HFFc6 (cell line): ENCODE measurements at places on chromosomes 7 and 10.
A peak's percentile ranks its signal among the peaks of the same experiment; 100 is the strongest.

DNA sequence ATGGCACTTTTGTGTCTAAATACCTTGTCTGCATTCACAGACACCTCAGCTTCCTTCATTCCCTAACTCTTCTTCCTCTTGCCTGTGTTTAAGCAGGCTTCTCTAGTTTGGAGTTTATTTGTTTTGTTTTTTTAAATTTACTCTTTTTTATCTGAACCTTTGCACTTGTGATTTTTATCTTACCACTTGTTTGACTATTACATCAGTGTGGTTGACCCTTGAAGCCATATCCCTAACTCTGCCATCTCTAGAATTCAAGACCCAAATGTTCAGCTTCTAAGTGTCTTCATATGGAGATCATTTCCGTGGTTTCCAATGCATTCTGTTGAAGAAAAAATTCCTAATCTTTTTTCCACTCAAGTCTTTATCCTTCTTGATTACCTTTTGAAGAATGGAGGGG lies 233.3 kb downstream of the KIAA1217 start:
- no peak for DNase-seq

DNA sequence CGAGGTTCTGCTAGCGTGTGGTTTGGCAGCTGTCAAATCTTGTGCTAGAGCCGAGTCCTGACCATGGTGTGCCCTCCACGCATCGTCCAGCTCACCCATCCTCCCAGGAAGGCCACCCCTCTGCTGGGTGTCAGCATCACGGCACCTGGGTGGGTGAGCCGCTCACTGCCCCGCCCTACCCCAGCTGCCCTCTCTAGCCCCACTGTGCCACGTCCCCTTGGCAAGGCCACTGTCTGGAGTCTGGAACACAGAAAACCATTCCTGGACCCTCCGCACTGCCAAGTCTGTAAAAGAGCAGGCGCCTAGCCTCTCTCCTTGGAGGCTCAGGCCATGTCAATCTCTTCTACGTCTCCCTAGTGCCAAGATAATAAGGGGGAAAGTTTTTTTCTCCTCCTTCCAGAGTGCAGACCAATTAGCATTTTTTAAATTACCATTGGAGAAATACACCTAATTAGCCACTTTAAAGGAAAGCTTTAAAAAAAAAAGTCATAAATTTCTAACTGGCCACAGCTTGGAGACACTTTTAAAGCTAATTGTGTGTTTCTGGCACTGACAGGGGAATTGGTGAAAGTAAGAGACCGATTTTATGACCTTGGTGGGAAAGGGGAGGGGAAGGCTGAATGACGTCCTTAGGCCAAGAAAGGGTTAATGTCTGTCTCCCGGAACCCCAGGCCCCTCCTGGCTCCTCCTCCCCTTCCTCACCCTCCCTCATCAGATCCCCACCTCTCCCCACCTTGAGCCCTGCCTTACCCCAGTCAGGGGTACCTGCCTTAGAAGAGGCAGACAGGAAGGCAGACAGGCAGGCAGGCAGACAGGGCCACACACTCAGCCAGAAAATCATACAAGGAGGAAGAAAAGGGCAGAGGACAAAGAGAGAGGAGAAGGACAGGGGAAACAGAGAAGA lies 151.2 kb downstream of the PLXNA4 start:
- no peak for DNase-seq

GRCh38 chr7:47947355-47947749 lies 914 bp downstream of the PKD1L1 start:
- no peak for DNase-seq

DNA sequence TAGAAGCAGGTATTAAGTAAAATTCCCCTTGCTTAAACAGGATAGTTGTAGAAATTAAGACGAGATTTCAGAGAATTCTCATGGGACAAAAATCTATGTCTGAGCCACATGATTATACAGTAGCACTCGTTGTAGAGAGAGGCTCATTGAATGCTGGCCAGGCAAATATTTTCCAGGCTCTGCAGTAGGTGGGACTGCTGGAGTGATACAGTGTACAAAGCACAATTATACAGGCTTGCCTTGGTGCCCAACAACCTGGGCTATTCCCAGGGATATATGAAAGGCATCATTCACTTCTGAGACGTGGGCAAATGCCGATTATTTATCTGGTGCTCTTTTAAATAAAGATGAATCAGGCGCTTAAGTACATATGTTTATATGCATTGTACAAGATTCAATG lies 380.6 kb downstream of the PHTF2 start:
- DNase-seq = no peak

DNA sequence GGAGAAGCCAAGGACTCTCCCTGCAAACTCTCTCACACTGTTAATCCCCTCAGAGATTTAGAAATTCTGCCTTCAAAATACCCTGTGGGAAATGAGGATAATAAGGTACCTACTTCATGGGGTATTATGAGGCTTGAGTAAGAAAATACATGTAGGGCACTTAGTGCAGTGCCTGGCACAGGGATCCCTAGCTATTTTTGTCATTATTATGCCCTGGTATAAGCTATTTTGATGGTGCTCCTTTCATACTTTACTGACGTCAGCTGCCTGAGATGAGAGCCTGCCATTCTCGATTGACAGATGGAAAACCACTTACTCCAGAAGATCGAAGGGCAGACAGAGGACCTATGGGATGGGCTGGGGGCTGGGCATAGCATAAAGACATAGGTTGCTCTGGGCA lies 30.1 kb downstream of the MKX start:
- no peak for DNase-seq

- peak; percentile 16 for DNase-seq
Measured at GRCh38 chr10:102773320-102773719, 29.6 kb downstream of the WBP1L start.

GRCh38 chr7:140592964-140593671 lies 47.5 kb downstream of the DENND2A start:
- no peak for DNase-seq

DNA sequence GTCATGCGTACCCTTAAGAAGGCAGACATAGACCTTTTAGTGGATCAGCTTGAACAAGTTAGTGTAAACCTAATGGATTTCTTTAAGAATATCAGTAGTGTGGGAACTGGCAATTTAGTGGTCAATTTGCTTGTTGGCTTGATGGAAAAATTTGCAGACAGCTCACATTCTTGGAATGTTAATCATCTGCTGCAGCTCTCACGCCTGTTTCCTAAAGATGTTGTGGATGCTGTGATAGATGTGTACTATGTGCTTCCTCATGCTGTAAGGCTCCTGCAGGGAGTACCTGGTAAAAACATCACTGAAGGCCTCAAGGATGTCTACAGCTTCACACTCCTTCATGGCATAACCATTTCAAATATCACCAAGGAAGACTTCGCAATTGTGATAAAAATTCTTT lies 103.4 kb downstream of the ABCA13 start:
- DNase-seq = peak; percentile 2

- DNase-seq = no peak
Measured at GRCh38 chr7:151281686-151282085, 33.2 kb upstream of the SMARCD3 start.

- no peak for DNase-seq
Measured at GRCh38 chr10:59885430-59886134, 20.8 kb downstream of the CCDC6 start.

- DNase-seq = no peak
Measured at GRCh38 chr10:17240616-17241015, 12.6 kb downstream of the VIM start.

GRCh38 chr10:126463286-126463685 lies 75.0 kb upstream of the ADAM12 start:
- no peak for DNase-seq

DNA sequence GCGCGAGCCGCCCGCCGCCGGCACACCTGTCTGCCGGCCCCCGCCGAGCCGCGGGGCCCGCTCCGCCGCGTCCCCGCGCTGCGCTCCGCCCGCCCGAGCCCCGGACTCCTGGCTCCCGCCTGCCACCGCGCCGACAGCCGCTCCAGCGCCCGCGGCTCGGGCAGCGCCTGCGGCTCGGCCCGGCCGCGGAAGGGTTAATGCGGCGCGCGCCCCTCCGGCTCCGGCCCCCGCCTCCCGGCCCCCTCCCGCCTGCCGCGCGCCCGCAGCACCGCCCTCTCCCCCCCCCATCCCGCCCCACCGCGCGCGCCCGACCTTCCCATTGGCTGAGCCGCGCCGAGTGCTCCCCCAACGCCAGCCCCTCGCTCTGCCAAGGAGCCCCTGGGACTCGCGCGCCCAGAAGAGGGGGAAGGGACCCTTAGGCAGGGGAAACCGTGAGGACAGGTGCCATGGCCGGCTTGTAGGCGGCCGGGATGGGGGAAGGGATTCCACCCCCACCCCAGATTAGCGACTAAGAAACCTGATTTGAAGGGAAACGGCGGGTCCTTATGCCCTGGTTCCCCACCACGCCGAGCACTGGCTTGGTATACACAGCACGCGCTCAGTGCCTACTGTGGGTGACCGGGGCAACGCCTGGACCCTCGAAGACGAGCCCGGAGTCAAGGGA lies at the start of gene KCNH2:
KCNH2 (minus strand) TSS at position 196 of the 664 bp plus-strand sequence. CDS start 408 bp downstream, outside the sequence.
- DNase-seq = no peak

GRCh38 chr7:112714917-112715316 lies 75.3 kb downstream of the TMEM168 start:
- no peak for DNase-seq

- DNase-seq = peak; percentile 5
Measured at GRCh38 chr7:87152897-87153641, 816 bp downstream of the DMTF1 start.

GRCh38 chr7:83119026-83119382 lies 43.7 kb downstream of the PCLO start:
- no peak for DNase-seq

- no peak for DNase-seq
Measured at GRCh38 chr7:37247861-37248260, 200.8 kb downstream of the ELMO1 start.

GRCh38 chr10:124122211-124122610 lies 28.8 kb upstream of the CHST15 start:
- no peak for DNase-seq

DNA sequence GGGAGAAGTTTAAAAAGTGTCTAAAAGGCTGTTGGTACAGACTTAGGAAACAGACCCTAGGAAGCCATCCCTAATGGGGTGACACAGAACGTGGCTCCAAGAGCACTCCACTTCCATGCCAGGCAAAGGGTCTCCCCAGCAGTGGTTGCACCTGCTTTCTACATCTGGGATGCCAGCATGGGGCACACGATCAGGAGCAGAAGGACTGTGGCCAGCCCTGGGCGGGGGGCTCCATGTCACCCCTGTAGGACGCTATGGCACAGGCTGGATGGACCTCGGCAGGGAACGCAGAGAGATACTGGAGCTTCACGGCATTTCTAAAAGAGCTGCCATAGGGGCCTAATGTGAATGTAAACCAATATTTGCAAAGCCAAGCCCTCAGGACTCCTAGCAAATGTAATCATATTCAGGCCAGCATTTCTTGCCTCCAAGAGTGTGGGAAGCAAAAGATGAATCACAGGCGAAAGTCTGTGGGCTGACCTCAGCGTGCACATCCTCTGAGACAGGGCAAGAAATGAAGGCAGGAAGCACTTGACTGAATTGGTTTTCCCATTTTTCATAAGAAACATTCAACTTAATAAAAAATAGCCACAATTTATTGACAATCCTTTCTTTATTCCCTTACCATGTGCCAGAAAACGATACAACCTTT lies 93.9 kb downstream of the ATXN7L1 start:
- peak; percentile 88 for DNase-seq

GRCh38 chr10:35795131-35795824 lies 153.2 kb upstream of the FZD8 start:
- DNase-seq = no peak

GRCh38 chr10:63554657-63555056 lies 33.5 kb downstream of the REEP3 start:
- peak; percentile 90 for DNase-seq

- no peak for DNase-seq
Measured at GRCh38 chr7:122200888-122201287, 56.8 kb upstream of the AASS start.

DNA sequence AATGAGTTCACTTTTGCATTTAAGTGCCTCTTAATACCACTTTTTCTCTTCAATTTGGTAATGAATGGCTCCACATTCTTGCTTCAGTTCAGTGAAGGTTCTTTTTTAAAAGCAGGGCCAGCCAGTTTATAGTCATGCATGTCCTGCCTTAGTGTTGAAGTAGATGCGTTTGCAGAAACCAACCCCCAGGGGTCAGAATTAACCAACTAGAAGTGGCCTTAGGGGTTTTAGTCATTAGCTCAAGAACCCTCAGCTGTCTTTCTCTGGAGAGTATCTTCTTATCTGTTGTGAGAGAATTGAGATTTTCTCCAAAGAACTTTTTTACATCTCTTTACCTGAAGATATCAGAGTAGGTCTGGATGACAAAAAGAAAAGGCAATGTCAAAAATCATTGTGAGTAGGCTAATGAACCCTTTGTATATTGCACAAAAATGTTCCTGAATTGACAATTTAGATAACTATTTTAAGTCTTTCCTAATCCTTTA lies 82.2 kb downstream of the PIK3CG start:
- peak; percentile 69 for DNase-seq
